Body of pancreas (tissue), 4 donors: ENCODE measurements at places on chromosomes 1 and 21. TPM values are rescaled to one million over a fixed set of nuclear protein-coding genes. Genes with fewer than 3 reads are reported as not detected.

The IVL gene
- not detected for total RNA-seq

The GRIK3 gene
- total RNA-seq = under 0.01 TPM

The MPZ gene
- 6.6 TPM for total RNA-seq

The DNAJC28 gene
- 1.3 TPM for total RNA-seq

The OR2T33 gene
- not detected for total RNA-seq

The LCE2C gene
- not detected for total RNA-seq

DNA sequence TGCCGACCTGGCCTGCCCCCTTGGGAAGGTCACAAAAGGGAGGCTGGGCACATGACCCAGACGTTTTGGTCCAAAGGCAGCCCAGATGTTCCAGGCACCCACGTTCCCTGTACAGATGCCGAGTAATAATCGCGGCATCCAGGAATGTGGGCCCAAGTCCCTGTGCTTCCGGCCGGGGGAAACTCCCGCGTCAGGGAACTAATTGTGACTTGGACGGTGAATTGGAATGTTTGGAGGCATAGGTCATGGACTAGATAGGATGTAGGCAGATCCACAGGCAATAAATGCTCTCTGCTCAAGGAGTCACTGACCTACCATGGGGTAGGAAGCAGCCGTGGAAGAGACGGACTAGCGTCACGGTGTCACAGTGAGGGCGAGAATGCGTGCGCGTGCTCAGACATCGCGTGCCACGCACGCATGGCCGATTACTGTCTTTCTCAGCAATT, 178.4 kb downstream of the DUSP10 start:
- no peak overlapping the region for H3K27ac ChIP-seq
- no peak overlapping the region for H3K4me3 ChIP-seq
- DNase-seq = no peak

DNA sequence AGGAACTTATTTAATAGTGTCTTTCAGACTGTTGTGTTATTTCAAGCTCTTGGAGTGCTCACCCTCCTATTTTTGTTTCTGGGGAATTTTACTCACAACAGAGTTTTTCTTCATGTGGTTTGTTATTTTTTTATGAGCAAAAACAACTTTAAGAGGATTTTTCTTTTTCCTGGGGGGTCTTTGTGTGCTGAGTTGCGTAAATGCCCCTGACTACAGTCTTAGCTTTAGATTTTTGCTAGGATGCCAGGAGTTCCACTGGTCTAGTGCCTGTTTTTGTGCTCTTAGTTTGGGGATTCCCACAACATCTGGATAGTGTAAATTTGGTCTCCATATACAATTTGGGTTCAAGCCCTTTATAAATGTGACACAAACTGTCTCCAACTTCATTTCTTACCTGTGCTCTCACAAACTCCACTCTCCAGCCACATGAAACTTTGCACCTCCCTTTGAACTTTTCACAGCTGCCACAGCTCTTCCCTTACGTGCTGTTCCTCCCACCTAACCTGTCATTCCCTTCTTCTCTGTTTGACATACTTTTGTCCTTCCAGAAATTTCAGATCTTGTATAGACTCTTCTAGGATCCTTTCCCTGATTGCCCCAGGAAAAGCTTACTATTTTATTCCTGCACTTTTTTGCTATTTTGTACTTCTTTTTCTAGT, 180.2 kb downstream of the CRB1 start:
- H3K4me1 ChIP-seq = no peaks in the 10 kb centered on the region
- H3K4me3 ChIP-seq = no peak overlapping the region
- H3K36me3 ChIP-seq = no peaks in the 10 kb centered on the region
- H3K27me3 ChIP-seq = no peaks in the 10 kb centered on the region
- H3K27ac ChIP-seq = no peak overlapping the region

DNA sequence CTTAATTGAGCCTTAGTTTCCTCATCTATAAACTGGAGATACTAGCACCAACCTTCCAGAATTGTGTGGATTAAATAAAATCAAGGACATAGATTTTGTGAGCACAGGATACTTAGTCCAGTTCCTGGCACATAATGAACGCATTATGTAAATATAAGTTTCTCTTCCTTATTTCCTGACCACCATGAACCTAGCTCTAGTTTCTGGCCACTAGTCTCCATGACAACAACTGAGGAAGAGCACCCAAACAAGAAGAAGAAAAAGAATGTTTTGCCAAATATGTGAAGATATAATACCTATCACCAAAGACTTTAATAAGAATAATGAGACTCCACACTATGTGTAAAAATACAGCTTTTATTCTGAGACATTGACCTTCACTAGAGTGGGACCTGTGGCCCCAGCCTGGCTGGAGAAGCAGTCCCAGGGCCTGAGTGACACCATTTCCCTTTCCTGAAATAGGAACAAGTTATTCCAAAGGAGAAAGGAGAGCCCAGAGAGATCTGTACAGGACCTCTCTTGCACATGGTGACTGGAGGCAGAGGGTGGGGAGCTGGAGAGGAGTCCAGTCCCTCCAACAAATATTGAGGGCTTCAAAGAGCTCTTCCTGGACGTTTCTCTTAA, 940 bp upstream of the USF1 start:
- peak overlapping the region; percentile 91 for H3K27ac ChIP-seq
- no peak for DNase-seq
- H3K4me1 ChIP-seq = peaks cover 19% of the 10 kb centered on the region
- no peaks in the 10 kb centered on the region for H3K36me3 ChIP-seq
- H3K27me3 ChIP-seq = no peaks in the 10 kb centered on the region

DNA sequence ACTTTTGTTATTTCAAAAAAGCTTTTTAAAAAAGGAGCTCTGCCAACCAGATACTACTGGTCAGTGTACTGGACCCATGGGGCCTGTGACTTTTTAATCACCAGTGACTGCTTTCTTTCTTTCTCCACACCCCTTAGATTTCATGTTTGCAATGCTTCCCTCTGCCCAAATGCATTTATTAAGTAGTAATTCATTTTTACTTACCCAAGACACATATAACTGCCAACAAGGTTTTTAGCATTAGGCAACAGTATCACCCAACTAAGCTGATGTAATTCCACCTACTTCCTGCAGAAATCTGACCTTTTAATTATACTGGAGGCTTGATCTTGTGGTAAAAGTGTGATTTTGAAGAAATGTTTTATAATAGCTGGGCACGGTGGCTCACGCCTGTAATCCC, 12.5 kb downstream of the MECR start:
- no peaks in the 10 kb centered on the region for H3K4me1 ChIP-seq
- H3K27ac ChIP-seq = no peak overlapping the region
- DNase-seq = no peak

- H3K27ac ChIP-seq = no peak overlapping the region
- no peak overlapping the region for H3K4me3 ChIP-seq
- no peaks in the 10 kb centered on the region for H3K27me3 ChIP-seq
Observed at GRCh38 chr1:32876341-32877210, 5.9 kb upstream of the FNDC5 start.

DNA sequence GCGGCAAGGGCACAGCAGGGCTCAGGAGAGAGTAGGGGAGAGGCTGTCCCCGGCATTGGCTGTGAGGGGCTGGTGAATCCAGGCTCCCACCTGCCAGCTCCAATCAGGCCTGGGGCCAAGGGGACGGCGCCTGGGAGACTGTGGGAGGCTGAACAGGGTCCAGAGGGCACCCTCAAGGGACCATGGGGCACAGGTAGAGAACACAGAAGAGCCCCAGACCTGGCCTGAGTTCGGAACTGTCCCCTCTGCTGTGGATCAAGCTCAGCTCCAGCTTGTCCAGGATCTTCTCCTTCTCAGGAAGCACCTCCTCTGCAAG, 67.0 kb downstream of the KCNAB2 start:
- no peaks in the 10 kb centered on the region for H3K4me1 ChIP-seq
- no peak overlapping the region for H3K4me3 ChIP-seq
- no peak overlapping the region for H3K27ac ChIP-seq
- no peak for DNase-seq

DNA sequence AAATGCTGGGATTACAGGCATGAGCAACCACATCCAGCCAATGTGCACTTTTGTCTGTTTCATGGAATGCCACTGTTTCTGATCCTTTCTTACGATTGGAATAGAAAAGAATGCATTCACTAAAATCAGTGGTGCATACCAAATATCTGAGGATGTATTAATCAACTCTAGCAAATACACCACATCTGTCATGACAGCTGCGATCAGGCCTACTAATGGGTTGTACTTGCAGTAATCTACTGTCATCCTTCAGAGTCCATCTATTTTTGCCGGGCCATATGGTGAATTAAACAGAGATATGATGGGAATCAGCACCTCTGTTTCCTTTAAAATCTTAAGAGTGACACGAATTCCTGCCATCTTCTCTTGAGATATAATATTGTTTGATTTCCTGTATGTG, 8.5 kb upstream of the USP1 start:
- DNase-seq = no peak
- H3K36me3 ChIP-seq = no peaks in the 10 kb centered on the region
- H3K4me3 ChIP-seq = no peak overlapping the region

- H3K4me1 ChIP-seq = no peaks in the 10 kb centered on the region
- H3K36me3 ChIP-seq = no peaks in the 10 kb centered on the region
- no peak for DNase-seq
- H3K27ac ChIP-seq = no peak overlapping the region
- no peaks in the 10 kb centered on the region for H3K27me3 ChIP-seq
- H3K4me3 ChIP-seq = no peak overlapping the region
Observed at GRCh38 chr1:119254067-119254720, 113.7 kb upstream of the WARS2 start.

- H3K36me3 ChIP-seq = no peaks in the 10 kb centered on the region
- no peaks in the 10 kb centered on the region for H3K27me3 ChIP-seq
- H3K4me3 ChIP-seq = no peak overlapping the region
- DNase-seq = peak; percentile 66
- H3K27ac ChIP-seq = no peak overlapping the region
Observed at GRCh38 chr1:164188497-164188896, 370.5 kb upstream of the PBX1 start.

DNA sequence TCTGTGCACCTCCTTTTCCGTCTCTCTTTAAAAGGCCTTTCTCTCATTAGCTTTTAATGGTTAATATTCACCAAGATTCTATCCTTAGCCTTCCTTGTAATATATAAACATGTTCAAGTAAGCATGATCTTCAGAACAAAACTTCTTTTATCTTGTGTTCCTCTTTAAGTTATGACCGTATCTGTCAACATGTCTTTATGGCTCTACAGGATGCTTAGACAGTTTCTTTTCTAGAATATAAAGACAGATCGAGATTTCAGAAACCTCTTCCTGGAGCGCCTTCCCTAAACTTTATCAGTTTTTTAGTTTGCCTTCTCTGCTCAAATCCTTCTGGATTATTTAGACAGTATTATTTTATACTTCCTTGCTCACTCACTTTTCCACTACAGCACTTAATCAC, 7.2 kb downstream of the RO60 start:
- H3K4me1 ChIP-seq = peaks cover 7% of the 10 kb centered on the region
- H3K36me3 ChIP-seq = no peaks in the 10 kb centered on the region
- H3K27me3 ChIP-seq = no peaks in the 10 kb centered on the region
- H3K27ac ChIP-seq = no peak overlapping the region
- no peak for DNase-seq

GRCh38 chr1:9225411-9225785, 9.2 kb upstream of the H6PD start:
- no peaks in the 10 kb centered on the region for H3K36me3 ChIP-seq
- no peak overlapping the region for H3K27ac ChIP-seq
- H3K4me3 ChIP-seq = no peak overlapping the region
- H3K27me3 ChIP-seq = no peaks in the 10 kb centered on the region

DNA sequence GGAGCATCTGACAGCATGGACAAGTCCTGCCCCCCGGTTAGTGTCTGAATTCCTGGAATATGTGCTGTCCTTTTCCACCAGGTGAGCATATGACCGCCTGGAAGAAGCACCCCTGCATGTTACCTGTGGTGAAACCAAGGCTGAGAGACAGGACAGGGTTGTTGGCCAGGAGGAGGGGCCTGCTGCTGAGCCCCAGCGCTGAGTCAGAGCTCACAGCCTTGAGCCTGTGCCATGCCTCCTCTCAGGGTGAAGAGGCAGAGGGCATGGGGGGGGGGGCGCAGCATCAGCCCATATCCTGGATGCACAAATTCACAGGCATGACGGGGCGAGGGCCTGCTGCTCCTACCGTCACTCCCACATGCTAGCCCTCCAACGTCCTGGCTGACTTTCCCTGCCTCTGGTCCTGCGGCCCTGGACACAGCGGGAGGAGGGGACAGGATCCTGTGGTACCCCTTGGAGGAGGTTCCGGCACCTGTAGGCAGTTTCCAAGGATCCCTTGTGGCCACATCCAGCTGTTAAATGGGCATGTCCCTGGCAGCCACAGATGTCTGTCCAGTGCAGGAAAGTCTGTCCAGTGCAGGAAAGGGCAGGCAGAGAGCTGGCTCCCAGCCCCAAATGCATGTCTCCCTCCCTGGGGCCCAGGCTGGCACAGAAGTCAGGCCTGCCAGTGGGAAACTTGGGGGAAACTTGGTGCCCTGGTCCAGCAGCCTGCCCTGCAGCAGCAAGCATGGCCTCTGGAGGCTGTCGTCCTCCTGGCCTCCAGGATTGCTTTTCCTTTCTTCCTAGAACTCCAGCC, 23.9 kb downstream of the TTC34 start:
- H3K36me3 ChIP-seq = no peaks in the 10 kb centered on the region
- H3K4me1 ChIP-seq = no peaks in the 10 kb centered on the region
- H3K27ac ChIP-seq = no peak overlapping the region
- no peak for DNase-seq
- H3K4me3 ChIP-seq = no peak overlapping the region
- H3K27me3 ChIP-seq = no peaks in the 10 kb centered on the region

GRCh38 chr1:3262681-3263286, 191.7 kb upstream of the ARHGEF16 start:
- H3K27ac ChIP-seq = no peak overlapping the region
- H3K27me3 ChIP-seq = no peaks in the 10 kb centered on the region
- H3K36me3 ChIP-seq = no peaks in the 10 kb centered on the region
- no peak for DNase-seq

DNA sequence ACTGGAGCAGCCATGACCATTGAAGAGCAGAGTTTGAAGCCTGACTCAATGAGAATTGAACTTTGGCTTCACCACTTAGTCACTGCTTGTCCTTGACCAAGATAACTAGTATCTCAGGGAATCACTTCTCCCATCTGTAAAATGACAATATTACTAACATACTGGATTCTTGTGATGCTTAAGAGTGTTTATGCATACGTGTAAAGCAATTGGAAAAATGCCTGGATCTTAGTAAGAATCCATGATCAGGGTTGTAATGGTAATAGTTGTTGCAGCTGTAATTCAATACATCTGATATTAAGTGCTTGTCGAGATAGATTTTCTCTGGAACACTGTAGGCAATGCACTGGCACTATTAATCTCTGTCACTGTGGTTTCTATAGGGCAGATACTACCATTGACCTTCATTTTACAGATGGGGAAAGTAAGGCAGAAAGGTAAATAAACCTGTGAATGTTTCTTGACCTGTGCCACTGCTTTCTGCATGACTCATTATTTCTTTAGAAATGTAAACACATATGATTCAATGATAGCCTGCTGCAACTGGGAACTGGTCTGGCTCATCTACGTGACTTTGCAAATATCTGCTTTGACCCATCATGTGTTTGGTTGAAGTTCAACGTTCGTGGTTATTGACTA, 662.5 kb downstream of the PLA2G4A start:
- no peak for DNase-seq
- H3K27ac ChIP-seq = no peak overlapping the region
- H3K4me1 ChIP-seq = no peaks in the 10 kb centered on the region
- H3K4me3 ChIP-seq = no peak overlapping the region
- no peaks in the 10 kb centered on the region for H3K27me3 ChIP-seq
